ENCODE measurements at places on chromosomes 12 and 14.

DNA sequence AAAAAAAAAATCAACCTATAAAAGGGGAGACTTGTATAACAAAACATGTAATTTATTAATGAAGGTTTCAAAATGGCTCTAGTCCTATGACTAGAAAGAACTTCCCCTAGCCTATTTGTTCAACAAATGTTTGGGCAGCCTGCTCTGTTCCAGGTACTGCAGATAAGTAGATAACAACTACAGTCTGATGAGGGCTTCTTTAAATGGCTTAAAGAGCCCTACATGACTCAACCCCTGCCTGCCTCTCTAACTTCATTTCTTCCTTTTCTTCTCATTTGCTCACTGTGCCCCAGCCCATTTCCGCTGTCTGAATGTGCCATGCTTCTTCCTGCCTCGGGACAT lies 21.5 kb downstream of the ALDH6A1 start:
- DNase-seq: no peak

DNA sequence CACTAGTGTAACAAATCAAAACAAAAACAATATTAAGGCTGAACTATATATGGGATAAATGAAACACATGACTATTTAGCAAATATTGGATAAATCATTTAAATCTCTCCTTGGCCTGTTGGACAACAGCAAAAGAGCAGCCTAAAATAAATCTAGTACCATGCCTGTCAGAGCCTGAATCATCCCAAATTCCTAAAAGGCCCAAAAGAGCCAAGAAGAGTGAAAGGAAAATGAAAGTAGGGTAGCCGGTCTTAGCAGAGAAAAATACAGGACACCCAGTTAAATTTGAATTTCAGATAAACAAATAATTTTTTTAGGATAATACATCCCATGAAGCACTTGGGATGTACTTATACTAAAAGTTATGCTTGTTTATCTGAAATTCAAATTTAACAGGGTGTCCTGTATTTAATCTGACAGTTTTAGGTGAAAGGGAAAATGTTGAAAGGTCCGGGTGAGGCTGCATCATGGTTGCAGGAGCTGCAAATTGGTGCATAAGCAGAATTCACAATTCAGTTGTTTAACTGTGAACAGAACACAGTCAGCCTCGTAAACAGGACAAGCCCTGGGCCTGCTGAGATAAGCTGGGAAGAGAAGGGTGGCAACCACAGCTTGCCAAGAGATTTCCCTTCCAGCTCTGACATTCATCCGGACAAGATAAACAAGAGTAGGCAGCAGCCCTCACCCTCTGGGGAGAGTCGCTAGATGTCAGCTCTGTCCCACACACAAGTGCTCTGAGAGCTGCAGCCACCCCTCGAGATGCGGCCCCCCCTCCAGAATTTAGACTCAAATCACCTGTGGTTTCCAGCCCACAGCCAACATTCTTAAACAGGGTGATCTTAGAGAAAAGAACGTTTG lies 30.3 kb downstream of the DMAC2L start:
- peak; percentile 19 for DNase-seq

DNA sequence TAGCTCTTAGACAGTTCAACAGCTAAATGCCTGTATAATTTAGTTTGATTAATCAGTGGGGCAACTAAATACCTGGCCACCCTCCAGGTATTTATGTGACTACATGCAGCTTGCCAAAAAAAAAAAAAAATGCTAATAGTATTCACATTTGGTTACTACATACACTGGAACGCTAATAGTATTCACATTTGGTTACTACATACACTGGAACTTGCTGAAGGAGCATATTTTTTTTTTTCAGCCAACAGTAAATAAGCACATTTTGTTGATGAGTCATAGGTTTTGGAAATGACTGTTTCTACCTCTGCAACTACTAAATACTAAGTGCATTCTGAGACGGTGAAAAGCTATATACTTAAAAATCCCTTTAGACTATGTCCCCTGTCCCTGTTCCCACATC lies 1172.3 kb downstream of the LRFN5 start:
- DNase-seq: no peak

GRCh38 chr14:42112108-42112507 lies 505.4 kb downstream of the LRFN5 start:
- DNase-seq: no peak

GRCh38 chr14:32079264-32079663 lies 2.2 kb downstream of the ARHGAP5 start:
- no peak for DNase-seq

Data from NCI-H510A treated with DMSO at 0.1 percent for 48 hours (cell line).